NCI-H1417 treated with DMSO at 0.1 percent for 48 hours (cell line): ENCODE measurements at places on chromosomes 13 and 19.

DNA sequence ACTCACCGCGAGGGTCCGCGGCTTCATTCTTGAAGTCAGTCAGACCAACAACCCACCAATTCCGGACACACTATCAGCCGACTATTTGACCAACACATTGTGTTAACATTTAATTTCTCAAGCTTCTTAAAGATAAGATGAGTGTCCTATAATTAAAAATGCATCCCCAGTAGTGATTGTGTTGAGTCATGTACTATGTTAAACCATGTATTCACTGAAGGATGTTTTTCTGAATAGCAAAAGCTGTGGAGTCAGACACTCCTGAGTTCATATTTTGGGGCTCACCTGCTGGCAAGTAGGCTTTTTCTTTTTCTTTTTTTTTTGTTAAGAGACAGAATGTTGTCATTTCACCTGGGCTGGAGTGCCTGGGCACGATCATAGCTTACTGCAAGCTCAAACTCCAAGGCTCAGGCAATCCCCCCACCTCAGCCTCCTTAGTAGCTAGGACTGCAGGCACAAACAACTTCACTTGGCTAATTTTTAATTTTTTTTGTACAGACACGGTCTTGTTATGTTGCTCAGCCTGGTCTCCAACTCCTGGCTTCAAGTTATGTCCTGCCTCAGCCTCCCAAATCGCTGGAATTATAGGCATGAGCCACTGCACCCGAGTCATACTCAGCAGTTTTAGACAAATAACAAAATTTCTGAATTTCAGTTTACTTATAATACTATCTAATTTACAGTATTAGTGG lies 606.9 kb downstream of the PCDH9 start:
- no peak for DNase-seq

DNA sequence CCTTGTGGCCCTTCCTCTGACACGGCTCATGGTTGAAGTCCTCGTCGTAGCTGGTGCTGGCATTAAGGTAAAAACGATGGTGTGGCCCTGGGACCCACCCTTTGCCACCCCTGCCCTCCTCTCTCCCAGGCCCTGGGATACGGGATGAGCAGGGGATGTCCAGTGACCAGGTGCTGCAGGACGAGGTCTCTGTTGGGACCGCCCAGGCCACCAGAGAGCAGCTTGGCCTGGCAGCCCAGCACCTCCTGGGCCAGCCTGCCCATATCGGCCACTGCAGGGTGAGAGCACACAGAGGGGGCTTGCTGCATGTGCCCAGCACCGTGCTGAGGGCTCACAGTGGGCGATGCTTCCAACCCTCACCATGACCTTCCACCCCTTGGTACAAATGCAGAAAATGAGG lies 6.4 kb downstream of the ACTMAP start:
- no peak for DNase-seq

- DNase-seq: no peak
These were observed 179.8 kb upstream of the UBL3 start for GRCh38 chr13:30030141-30030750.

DNA sequence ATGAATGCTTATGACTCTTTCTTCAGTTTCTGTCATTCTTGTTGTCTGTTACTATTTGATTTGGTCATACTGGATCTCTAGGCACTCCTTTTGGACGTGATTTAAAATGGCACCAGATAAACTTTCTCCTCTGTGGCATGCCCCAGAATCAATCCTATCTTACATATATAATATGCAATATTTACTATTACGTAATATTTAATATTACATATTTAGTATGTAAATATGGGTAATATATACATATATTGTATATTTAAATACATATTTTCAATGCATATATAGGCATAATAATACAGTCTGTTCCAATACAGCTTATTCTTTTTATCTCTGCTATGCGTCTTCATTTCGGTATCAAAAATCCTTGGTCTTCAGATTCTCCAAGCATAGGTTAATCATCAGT lies 104.4 kb upstream of the PRR20A start:
- no peak for DNase-seq

GRCh38 chr13:75963302-75963701 lies 327.2 kb downstream of the LMO7 start:
- no peak for DNase-seq

DNA sequence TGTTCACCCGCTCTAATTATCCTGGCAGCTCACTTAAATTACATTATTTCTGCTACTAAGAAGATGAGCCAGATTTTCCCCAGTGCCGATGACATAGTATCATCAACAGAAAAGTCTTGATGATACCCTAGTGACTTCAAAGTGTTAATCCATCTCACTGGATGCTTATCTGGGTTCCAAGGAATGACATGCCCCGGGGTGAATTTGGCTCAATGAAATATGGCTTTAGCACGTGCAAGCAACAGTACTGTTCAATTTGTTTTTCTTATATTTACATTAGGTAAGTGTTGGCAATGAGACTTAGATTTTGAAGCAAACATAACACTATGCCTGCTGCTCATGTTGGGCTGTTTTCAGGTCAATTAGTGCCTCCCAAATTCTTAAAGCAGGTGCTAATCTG lies 548.2 kb upstream of the SLITRK1 start:
- DNase-seq: no peak

DNA sequence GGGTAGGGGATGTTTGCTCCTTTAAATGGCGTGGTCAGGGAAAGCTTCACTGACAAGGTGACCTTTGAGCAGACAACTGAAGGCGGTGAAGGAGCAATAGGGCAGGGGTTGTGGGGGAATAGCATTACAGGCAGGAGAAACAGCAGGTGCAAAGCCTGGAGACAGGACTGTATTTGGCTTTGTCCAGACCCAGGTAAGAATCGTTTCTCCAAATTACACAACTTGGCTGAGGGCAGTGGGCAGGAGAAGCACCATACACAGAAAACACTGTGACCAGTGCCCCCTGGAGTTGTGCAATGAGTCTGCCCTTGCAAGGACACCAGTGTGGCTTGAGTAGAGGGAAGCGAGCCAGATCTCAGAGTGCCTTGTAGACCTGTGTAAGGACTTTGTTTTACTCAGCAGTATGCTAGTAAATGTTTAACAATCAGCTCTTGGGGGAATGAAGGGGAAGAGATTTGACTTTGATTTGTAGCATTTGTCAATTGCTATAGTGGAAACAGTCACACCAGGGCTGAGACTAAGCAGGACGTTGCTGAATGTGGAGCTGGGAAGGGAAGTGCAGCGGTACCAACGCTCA lies 360.0 kb downstream of the DCT start:
- no peak for DNase-seq

GRCh38 chr13:48654511-48654910 lies 782 bp downstream of the CYSLTR2 start:
- no peak for DNase-seq

DNA sequence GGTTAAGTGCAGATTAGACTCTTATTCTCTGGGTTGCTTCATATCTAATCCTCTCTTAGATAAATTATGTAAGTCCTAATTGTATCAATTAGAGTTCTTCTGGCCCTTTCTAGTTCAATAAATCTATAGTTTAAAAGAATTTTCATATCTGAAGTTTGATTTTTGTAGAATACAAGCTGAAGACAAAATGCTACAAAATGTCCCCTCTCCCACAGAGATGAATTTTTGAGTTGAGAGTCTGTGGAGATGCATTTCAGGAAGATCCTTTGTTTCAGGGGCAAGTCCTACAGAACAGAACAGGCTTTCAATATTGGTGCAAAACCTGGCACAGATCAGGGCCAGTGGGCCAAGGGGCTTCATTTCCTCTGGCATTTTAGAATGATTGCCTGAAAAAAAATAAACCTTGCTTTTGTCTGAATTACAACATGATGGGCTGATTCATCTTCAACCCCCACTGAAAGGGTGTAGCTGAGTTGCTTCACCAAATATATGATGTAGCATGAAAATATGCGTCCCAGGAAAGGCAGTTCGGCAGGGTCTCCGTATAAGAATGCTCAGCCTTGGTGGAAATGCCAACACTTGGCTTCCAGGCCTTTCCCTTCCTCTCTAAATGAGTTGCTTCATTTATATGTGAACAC lies 6.4 kb upstream of the IPO5 start:
- DNase-seq: no peak

DNA sequence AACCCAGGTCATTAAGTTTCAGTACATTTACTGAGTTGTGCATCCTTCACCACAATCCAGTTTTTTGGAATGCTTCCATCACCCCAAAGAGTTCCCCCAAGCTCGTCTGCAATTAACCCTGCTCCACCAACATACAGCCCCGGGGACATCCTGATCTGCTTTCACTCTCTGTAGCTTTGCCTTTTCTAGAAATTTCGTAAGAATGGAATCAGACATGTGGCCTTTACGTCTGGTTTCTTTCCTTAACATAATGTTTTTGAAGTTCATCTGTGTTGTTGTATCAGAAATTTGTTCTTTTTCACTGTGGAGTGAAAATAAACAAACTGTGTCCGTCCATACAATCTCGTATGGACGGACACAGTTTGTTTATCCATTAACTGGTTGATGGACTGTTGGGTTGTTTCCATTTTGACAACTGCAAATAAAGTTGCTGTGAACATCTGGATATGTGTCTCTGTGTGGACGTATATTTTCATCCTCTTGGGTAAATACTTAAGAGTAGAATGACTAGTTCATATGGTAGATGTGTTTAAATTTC lies 2.9 kb downstream of the KLHL26 start:
- no peak for DNase-seq

DNA sequence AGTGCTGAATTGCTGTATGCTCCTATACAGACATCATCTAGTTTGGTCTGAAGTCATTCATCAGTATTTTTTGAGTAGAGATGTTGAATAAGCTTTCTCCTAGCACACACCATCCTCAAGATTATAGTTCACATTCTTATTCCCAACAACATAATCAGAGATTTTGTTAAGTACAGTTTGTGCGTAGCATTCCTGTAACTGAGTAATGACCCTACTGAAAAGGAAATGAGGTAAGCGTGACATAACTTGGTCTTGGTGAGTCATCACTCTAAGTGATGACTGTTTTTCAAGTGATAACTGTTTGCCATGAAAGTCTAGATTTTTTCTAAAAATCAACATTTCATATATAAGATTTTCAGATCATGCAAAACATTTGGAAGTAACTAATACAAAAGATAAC lies 18.5 kb upstream of the FAM216B start:
- DNase-seq: no peak

DNA sequence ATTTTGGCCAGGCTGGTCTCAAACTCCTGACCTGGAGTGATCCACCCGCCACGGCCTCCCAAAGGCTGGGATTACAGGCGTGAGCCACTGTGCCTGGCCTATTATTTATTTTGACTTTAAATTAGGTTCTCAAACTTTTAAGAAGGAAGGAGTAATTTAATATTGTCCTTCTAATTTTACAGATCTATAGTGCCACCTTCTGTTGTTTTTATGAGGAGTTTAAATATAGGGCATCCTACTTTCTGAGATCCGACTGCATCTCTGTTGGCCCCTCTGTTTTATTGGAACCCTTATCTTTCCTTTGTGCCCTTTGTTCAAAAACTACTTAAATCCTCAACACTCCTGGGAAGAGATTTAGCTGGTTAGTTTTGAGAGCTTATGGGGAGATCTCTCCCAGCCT lies 25.4 kb upstream of the ZMYM5 start:
- no peak for DNase-seq

DNA sequence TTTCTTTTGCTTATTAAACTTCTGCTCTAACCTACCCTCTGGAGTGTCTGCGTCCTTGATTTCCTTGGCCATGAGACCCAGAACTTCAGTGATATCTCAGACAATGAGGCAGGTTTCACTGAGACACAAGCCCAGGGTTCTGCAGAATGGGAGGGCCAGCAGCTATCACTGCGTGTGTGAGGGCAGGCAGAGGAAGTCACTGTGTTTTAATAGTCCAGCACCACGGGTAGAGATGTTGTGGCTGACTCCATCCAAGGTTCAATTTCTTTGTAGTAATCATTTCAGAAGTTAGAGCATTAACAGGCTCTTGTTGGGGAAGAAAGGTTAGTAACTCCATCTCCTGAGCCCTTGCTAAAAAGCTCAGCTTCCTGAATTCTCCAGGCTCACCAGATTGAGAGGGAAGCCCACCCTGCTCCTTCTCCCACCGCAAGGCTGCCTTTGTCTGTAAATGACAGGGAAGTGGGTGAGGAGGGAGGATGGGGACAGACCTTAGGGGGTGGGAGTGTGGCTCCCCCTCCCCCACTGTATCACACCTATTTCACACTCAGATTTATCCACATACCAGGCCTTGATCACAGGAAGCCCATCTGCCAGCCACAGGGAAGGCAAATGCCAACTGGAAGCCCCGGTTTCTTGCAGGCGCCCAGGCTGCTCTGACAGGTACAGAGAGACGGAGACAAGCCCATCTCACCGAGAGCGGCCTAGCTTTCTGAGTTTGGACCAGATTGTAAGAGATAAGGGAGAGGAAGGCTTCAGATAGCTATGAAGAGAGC lies 2.1 kb downstream of the C19orf12 start:
- no peak for DNase-seq

DNA sequence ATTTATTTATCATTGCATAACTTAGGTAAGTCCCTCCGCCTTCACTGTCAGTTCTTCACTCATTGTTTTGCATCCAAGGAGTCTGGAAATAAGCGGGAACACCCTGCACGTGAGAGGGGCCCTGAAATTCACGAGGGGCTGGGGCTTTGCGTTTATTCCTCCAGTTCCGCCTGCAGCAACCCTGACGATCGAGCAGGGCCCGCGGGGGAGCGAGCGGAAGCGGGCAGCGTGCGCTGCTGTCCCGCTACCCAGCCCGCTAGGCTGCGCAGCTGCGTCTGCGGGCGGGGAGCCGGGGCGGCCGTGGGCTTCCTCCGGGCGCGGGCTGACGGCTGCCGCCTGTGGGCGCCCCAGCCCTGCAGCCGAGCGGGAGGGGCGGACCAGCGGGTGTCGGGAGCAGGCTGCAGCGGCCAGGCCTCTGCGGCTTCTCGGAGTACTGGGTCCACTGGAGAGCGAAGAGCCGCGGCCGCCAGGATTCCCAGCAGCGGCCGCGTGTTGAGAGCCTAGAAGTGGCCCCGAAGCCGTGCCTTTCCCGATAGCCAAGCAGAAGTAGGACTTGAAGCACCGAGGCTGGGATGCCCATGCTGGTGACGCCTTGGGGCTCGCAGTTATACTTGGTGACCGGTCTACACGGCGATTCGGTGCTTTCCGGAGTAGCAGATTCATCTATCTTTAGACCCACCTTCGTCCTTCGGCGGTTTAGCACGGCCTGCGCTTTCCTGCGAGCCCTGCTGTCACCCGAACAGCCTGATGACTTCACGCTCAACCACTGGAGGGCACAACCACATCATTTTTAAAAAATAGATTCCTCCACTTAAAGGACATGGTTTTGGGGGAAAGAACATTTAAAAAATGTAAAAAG lies 32.9 kb upstream of the SACS start:
- peak; percentile 43 for DNase-seq

GRCh38 chr19:677201-677600 lies 1.0 kb downstream of the FSTL3 start:
- DNase-seq: no peak

GRCh38 chr13:36115306-36115705 lies 15.9 kb downstream of the DCLK1 start:
- no peak for DNase-seq

GRCh38 chr13:112444416-112445399 lies 68.6 kb downstream of the SPACA7 start:
- no peak for DNase-seq

DNA sequence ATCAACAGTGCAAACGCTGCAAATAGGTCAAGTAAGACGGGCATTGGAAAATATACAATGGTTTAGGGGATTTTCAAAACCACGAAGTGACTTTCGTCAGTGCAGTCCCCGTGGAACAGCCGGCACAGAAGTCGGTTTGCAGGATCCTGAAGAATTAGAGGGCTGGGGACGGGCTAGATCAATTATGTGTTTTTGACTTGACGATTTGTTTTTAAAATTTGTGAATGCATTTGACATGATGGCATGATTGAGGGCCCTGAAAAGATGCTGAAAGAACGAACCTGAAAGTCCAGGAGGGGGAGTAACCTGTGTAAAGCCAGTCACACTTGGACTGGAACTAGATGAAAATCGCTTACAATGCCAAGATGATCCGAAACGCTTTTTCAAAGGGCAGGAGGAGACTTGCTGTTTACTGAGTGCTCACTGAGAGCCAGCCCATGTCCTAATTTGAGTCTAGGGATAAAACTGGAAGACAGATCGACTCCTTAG lies 8.9 kb upstream of the DGKH start:
- DNase-seq: no peak
